ENCODE measurements at places on chromosomes 4 and X. TPM values are rescaled to one million over a fixed set of nuclear protein-coding genes. Genes with fewer than 3 reads are reported as not detected.

DNA sequence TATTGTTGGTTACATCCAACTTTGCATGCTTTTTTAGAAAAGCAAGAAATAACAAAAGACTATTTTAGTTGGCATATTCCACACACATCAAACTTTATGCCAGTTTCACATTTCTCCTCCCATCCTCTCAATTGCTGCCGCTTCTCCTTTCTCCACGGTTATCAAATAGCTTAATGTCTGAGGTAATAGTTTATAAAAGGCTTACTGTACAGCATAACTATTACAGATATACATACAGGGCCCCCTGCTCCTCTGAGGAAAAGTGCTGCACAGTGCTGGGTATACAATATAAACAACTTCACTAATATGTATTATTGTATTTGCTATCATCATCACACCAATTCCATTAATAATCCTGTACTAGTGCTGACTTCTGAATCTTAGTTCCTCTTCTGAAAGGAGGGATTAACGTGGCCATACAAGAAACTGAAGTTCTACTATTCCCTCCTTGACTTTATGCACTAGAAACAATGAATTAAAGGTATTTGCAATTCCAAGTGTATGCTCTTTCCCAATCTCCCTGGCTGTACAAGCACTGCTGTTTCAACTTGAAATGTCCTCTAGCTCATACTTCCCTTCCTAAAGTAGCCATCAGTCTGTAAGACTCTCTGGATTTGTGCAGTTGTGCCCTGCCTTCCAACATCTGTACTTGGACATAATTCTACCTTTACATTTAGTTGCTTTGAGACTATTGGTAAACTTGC, 2.5 kb downstream of the CCNI start:
- peaks cover 7% of the 10 kb centered on the region for H3K4me1 ChIP-seq
- H3K27me3 ChIP-seq, result no peaks in the 10 kb centered on the region
- H3K36me3 ChIP-seq, result no peaks in the 10 kb centered on the region
- DNase-seq, result no peak
- no peak overlapping the region for H3K27ac ChIP-seq
- peak overlapping the region; percentile 85 for H3K4me3 ChIP-seq

Gene VCX2
- not detected for total RNA-seq

DNA sequence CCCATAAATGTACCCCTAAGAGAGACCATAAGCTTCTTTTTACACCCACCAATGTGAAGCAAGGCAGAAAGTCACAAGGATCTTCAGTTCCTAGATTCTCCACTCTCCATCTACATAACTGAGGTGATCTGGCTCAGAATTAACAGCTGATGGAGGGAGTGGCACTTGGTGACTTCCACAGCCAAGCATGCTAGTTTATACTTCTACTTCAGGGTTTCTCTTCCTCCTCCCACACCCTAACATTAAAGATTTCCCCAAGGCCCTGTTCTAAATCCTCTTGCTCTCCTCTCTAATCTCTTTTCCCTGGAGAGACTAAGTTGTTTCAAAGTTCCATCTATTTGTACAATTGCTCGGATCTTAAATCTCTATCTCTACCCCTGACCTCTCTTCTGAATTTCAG, 81.1 kb downstream of the MBNL3 start:
- H3K27me3 ChIP-seq, result no peaks in the 10 kb centered on the region
- H3K36me3 ChIP-seq, result no peaks in the 10 kb centered on the region
- no peak overlapping the region for H3K4me3 ChIP-seq
- no peaks in the 10 kb centered on the region for H3K4me1 ChIP-seq

Gene REPS2
- total RNA-seq, result 5.2 TPM

DNA sequence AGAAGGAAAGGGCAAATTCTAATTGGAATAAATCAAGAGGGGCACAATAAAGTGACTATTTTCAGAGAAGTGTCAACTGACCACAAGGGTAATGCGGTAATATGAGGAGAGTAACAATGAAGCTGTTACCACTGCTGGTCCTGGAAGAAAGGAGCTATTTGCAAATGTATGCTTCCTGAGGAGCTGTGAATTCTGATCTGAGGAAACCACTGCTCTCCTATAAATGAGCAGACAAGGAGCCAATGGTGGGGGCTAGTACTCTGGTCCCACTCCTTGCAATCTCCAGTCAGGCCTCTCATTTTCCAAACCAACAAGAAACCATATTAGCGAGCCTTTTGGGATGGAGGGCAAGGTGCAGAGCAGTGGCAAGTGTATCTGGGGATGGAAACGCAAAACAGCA, 770.2 kb downstream of the FSTL5 start:
- H3K27me3 ChIP-seq, result no peaks in the 10 kb centered on the region
- H3K36me3 ChIP-seq, result no peaks in the 10 kb centered on the region
- no peak for DNase-seq
- H3K4me3 ChIP-seq, result no peak overlapping the region

- no peaks in the 10 kb centered on the region for H3K36me3 ChIP-seq
- H3K4me1 ChIP-seq, result peaks cover 1% of the 10 kb centered on the region
- no peak overlapping the region for H3K27ac ChIP-seq
- H3K27me3 ChIP-seq, result no peaks in the 10 kb centered on the region
- no peak for DNase-seq
Measured at GRCh38 chr4:122602277-122603142, 18.4 kb downstream of the IL21 start.

Gene PDE6B
- 5.3 TPM for total RNA-seq

DNA sequence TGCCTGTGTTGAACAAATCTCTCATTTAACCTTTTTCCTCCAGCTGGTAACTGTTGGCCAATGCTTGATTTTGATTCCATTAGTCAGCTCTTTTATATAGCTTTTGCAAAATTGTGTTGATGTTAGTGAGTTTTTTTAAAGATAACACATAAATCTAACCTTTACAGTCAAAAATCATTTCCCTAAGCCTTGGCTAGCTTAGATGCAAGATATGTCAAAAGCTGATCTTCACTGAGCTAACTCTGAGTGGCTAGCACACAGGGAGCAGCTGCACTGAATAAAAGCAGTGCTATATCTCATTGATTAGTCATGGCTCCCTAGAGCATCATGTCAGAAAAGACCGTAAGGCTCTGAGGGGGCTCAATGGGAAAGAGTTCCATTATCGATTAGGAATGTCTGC, 78.7 kb downstream of the PPARGC1A start:
- no peaks in the 10 kb centered on the region for H3K27me3 ChIP-seq
- no peak for DNase-seq
- no peaks in the 10 kb centered on the region for H3K4me1 ChIP-seq
- H3K36me3 ChIP-seq, result no peaks in the 10 kb centered on the region
- no peak overlapping the region for H3K4me3 ChIP-seq

DNA sequence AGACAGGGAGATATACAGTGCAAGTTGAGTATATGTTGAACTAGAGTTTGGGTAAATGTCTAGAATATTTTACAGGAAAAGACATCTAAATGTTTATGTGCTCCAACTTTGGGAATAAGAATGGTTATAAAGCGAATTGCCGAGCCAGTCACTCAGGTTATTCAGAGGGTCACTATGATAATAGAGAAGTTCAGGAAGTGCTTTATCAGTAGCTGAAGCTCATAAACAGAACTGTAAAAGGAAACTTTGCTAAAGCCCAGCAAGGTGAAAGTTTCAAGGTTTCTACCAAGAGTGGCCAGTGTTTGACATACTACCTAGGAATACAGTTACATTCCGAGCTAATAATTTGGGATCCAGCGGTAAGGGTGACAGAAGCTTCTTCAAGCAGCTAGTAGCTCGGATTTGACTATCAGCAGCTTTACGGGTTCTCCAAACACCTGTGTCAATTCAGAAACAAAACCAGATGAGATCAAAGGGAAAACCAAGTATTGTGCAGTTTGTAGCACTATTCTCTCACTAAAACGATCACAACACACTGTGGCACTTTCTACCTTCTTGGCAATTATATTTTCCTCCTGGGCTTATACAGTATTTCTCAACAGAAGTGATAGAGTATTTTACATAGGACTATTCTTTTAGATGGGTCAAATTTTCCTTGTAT, 17.2 kb upstream of the BCLAF3 start:
- H3K4me3 ChIP-seq, result no peak overlapping the region
- H3K27me3 ChIP-seq, result no peaks in the 10 kb centered on the region
- no peak for DNase-seq

DNA sequence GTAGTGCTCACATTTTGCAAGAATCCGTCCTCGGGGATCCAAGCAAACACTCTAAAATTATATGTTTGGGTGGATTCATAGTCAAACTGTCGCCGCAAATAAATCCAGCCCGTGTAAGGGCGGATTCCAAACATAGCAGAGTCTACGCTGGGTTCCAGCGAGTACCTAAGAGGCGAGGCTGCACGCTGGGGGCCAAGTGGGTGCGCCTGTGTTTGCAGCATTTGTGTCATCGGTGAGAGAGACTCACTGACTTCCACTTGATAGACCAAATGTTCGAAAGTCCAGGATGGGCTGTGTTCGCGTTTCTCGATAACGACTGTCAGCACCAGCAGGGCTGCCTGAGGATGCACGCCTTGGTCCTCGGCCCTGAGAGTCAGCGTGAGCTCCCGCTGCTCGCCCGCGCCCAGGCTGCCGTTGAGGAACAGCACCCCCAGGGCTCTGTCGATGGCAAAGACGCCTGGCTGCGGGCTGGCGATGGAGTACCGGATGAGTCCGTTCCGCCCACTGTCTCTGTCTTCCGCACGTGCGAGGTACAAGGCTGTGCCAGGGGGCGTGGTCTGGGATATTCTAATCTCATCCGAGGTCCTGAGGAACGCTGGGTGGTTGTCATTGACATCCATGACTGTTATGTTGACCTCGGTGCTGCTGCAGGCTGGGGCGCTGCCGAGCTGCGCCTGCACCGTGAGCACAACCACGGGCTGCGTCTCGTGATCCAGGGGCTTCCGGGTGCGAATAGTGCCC, 158.7 kb downstream of the DCHS2 start:
- DNase-seq, result peak; percentile 50
- H3K4me1 ChIP-seq, result no peaks in the 10 kb centered on the region
- peak overlapping the region; percentile 19 for H3K4me3 ChIP-seq
- H3K27ac ChIP-seq, result no peak overlapping the region
- no peaks in the 10 kb centered on the region for H3K27me3 ChIP-seq
